ENCODE measurements at places on chromosomes 11 and 22. TPM values are rescaled to one million over a fixed set of nuclear protein-coding genes. Genes with fewer than 3 reads are reported as not detected.

The TESMIN gene
- total RNA-seq = 12.3 TPM

The VPREB3 gene
- not detected for total RNA-seq

The RIN1 gene
- total RNA-seq = 0.73 TPM

The SPON1 gene
- total RNA-seq = 0.45 TPM

The BIK gene
- 2.6 TPM for total RNA-seq

The OR52I2 gene
- not detected for total RNA-seq

The NAALADL1 gene
- 16.8 TPM for total RNA-seq

The HEPN1 gene
- total RNA-seq = not detected

The PARVG gene
- total RNA-seq = 123 TPM

The OR8K1 gene
- not detected for total RNA-seq

The LRRC4C gene
- total RNA-seq = not detected

Measured in activated CD4-positive, alpha-beta memory T cell treated with anti-CD3 and anti-CD28 coated beads, Interleukin-2, amount 10 ng/mL, durations not matched to agents 7 days and 5 days (primary cell).